Midbrain (tissue), 1 donor: ENCODE measurements at places on chromosomes 3 and 15.

- peak; percentile 14 for DNase-seq
These were observed at the start of gene CD86 for GRCh38 chr3:122055215-122055614. CD86 (plus strand) TSS chr3:122055362; CDS start chr3:122055490, 128 bp downstream.

GRCh38 chr15:39512643-39513042 lies 68.2 kb upstream of the THBS1 start:
- DNase-seq = no peak

DNA sequence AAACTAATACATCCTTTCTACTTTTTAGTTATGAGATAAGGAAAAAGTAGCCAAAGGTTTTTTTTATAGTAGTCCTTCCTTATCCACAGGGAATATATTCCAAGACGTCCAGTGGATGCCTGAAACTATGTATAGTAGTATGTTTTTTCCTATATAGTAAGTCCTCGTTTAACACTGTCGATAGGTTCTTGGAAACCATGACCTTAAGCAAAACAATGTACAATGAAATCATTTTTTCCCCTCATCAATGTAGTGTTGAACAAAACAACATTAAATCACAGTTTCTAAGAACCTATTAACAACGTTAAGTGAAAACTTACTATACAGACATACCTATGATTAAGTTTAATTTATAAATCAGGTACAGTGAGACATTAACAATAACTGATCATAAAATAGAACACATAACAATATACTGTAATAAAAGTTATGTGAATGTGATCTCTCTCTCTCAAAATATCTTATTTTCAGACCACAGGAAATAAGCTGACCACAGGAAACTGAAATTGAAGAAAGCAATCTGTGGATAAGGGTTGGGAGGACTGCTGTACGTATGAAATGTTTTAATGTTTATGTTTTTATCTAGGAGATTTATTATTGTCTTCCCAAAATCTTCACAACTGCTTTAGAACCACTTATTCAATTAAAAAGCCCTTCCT lies 20.6 kb downstream of the COPS2 start:
- DNase-seq = no peak

GRCh38 chr3:177093966-177094365 lies 103.3 kb downstream of the TBL1XR1 start:
- DNase-seq = no peak

DNA sequence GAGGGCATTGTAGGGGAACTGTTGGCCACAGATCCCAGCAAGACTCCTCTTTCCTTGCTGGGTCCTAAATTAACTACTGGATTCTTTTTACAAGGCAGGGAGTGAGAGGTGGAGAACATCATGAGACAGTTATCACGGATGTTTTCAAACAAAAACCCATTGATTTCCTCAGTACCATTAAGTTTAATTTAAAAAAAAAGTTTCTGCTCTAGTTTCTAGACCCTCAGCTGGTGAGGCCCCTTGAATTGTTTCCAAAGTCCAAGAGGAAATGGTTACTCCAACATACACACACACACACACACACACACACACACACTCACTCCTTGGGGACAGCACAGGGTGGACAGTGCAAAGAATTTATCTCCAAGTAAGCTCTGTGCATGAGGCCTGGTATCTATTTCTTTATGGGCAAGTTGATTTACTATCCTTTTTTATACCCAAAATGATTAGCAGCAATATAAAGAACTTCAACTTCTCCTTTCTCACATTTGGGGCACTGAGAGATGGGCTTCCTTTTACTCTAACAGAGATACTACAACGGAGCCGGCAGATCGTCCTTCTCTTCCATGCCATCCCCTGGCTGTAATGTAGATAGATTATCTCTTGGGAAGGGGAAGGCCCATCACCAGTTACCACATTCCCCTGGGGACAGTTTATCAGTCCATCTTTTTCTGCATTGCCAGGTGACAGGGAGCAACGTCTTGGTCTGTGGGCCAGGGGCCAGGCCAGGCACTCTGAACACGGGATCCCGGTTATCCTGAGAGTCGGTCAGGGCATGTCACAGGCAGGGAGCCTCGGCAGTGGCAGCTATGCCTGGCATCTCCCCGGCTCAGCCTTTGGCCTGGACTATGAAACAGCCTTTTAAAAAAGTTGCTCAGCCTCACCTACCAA lies 54.7 kb downstream of the CORO2B start:
- no peak for DNase-seq

DNA sequence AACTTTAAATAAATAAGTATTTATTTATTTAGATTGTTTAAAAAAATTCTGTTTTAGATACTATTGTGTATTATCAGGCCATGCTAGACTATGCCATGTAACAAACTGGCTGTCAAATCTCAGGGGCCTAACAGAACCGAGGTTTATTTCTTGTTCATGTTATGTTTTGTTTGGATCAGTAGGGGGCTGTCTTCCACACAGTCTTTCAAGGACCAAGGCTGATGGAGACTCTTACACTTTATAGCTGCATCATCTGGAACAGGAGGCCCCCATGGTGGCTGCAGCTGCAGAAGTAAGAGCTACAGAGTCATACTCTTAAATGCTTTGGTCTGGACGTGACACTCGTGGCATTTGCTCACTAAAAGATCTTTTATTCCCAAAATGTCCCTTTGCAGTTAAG lies 33.0 kb upstream of the ARL14 start:
- DNase-seq = no peak

GRCh38 chr15:100373120-100373896 lies 31.5 kb upstream of the ADAMTS17 start:
- DNase-seq = no peak

GRCh38 chr3:131735116-131735515 lies 232.3 kb upstream of the MRPL3 start:
- no peak for DNase-seq
